ENCODE measurements at places on chromosomes 16 and 17. TPM values are rescaled to one million over a fixed set of nuclear protein-coding genes. Genes with fewer than 3 reads are reported as not detected.

DNA sequence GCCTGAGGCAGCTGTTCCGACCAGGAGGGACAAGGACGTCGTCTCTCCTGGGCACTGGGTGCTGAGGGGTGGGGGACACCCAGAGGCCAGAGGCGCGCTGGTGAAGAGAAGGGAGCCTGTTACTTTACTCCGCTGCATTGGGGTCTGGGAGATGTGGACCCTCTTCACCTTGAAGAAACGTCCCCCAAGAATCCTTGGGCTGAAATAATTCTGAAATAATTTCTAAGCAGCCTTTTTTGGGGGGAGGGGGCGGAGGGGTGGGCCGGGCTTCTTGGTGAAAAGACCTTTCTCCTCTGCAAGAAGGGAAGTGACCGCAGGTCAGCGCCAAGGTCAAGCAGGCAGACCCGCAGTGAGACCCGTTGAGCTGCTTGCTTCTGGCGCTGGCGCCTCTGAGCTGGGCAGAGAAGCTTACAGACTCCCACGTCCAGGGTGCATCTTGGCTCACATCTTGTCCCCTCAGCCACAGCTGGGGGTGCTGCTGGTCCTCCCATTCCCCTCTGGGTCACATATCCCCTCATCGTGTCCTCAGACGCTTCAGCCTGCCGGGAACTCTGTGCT lies 1.1 kb downstream of the SYT17 start:
- no peak for DNase-seq
- H3K4me3 ChIP-seq: no peak overlapping the region
- peaks cover 20% of the 10 kb centered on the region for H3K27me3 ChIP-seq
- no peaks in the 10 kb centered on the region for H3K4me1 ChIP-seq

TBC1D16 gene
- total RNA-seq: 1.9 TPM

FLCN gene
- total RNA-seq: 12.1 TPM

SPATA33 gene
- 7.1 TPM for total RNA-seq

PDILT gene
- total RNA-seq: not detected

DNA sequence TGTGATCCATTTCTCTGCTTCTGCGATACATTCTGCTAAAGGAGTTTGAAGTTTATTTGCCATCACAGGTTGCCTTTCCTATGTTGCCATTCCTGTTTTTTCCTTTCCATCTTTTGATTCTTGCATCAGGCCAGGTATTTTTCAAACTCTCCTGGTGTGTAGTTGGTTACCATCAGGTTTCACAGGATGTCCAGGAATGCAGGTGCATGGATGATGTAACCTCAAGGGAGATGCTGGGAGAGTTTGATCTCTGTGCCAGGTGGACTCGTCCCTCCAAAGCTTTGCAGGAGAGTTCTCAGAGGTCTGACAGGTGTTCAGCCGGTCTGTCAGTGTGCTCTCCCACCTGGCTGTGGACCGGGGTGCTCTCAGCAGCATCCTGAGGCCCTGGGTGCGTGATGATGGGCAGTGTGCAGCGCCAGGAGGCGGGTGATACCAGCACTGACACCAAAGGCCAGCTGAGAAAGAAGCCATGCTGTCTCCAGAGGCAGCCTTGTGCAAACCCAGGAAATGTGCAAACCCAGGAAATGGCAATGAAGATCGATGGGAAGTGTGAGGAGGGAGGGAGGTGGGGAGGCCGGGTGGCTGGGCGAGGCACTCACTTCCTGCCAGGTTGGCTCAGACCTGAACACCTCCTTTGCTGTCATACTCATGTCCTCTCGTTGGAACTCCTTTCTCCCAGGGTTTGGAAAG lies 1.7 kb downstream of the ATP2C2 start:
- H3K36me3 ChIP-seq: no peaks in the 10 kb centered on the region
- H3K4me1 ChIP-seq: peaks cover 13% of the 10 kb centered on the region
- DNase-seq: no peak
- no peak overlapping the region for H3K27ac ChIP-seq
- no peak overlapping the region for H3K4me3 ChIP-seq

- no peak for DNase-seq
- H3K4me1 ChIP-seq: no peaks in the 10 kb centered on the region
- no peaks in the 10 kb centered on the region for H3K36me3 ChIP-seq
Observed at GRCh38 chr16:75045424-75045823, 46.6 kb downstream of the ZNRF1 start.

FAM171A2 gene
- total RNA-seq: 0.08 TPM

GRCh38 chr17:78672005-78672404 lies 94.8 kb upstream of the DNAH17 start:
- peaks cover 11% of the 10 kb centered on the region for H3K4me1 ChIP-seq
- no peak overlapping the region for H3K27ac ChIP-seq
- peak; percentile 12 for DNase-seq
- H3K27me3 ChIP-seq: no peaks in the 10 kb centered on the region
- no peak overlapping the region for H3K4me3 ChIP-seq

DNA sequence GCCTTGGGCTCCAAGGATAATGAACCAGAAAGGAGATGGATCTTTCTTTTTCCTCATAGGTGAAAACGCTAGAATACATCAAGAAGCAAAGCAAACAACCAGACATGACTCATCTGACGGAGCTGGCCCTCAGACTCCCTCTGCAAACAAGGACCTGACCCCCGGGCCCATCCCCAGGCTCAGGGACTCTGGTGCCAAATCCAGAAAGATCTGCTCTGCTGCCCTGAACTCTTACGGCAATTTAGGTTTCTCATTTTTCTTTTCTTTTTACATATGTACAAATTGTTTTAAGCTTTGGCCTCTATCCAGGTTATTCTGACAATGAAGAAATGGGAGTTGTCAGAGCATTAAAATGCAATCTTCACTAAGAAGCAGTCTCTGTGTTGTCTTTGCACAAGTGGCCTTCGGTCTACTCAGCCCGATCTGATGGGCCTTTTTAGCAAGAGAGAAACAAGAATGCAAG lies 17.7 kb downstream of the KNOP1 start:
- H3K27me3 ChIP-seq: no peaks in the 10 kb centered on the region
- no peak for DNase-seq
- peaks cover 51% of the 10 kb centered on the region for H3K36me3 ChIP-seq
- H3K4me1 ChIP-seq: peaks cover 40% of the 10 kb centered on the region

DNA sequence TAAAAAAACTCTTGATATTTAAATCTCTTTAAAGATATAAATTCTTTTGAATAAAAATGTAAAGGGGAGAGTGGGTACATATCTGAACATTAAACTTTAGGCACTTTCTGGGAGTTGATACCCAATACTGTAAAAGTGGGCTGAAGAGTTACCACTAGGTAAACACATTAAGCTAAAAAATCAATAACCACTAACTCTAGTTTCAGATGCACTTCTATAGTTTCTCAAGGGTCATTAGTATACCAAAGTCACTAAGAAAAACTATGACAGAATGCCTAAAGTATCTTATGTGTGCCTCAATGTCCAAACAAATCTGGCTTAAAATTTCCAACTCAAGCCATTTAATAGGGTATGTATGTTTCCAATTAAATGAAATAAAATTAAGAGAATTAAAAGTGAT lies 13.1 kb upstream of the CFDP1 start:
- no peaks in the 10 kb centered on the region for H3K4me1 ChIP-seq
- no peaks in the 10 kb centered on the region for H3K27me3 ChIP-seq
- peaks cover 30% of the 10 kb centered on the region for H3K36me3 ChIP-seq
- H3K4me3 ChIP-seq: no peak overlapping the region
- DNase-seq: no peak
- H3K27ac ChIP-seq: no peak overlapping the region

- H3K4me3 ChIP-seq: no peak overlapping the region
- H3K27me3 ChIP-seq: no peaks in the 10 kb centered on the region
- DNase-seq: no peak
- peaks cover 10% of the 10 kb centered on the region for H3K36me3 ChIP-seq
Observed at GRCh38 chr17:43134774-43135453, 9.8 kb upstream of the BRCA1 start.

FAM20A gene
- not detected for total RNA-seq

GRCh38 chr17:75895370-75896155 lies 1.2 kb downstream of the TRIM65 start:
- H3K27me3 ChIP-seq: no peaks in the 10 kb centered on the region
- peak overlapping the region; percentile 57 for H3K4me3 ChIP-seq
- DNase-seq: no peak
- peaks cover 49% of the 10 kb centered on the region for H3K36me3 ChIP-seq

TNFSF13 gene
- total RNA-seq: 1.7 TPM

DNA sequence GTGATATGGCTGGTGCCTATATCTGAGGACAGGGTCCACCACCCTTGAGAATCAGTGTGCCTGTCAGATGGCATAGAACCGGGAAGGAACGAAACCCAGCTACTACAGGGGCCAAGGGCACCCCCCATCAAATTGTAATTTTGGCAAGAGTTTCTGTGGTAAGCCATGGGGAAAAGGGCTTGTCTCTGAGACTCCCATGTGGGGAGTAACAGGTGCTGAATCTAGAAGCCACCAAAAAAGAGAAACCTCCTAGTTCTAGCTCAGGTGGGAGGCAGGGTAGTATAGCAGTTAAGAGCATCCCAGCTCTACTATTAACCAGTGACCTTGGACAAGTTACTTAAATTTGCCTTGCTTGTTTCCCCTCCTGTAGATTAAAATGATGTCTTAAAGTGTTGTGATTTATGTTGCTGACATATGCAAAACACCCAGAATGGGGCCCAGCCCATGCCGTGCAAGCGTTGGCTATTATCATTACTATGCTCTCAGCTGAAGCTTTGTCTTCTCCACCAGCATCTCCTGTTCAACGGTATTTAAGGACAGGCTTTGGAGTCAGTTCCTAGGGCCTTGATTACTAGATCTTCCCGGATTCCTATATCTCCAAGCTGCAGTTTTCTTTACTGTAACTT lies 210.7 kb upstream of the NLRP1 start:
- no peak overlapping the region for H3K27ac ChIP-seq
- no peak for DNase-seq
- H3K4me1 ChIP-seq: no peaks in the 10 kb centered on the region
- no peaks in the 10 kb centered on the region for H3K36me3 ChIP-seq
- H3K27me3 ChIP-seq: peaks cover 4% of the 10 kb centered on the region

GRCh38 chr17:9291912-9292560 lies 270.7 kb downstream of the NTN1 start:
- no peak overlapping the region for H3K4me3 ChIP-seq
- peak; percentile 17 for DNase-seq
- H3K36me3 ChIP-seq: no peaks in the 10 kb centered on the region
- H3K4me1 ChIP-seq: peaks cover 5% of the 10 kb centered on the region
- H3K27me3 ChIP-seq: no peaks in the 10 kb centered on the region
- no peak overlapping the region for H3K27ac ChIP-seq

DNA sequence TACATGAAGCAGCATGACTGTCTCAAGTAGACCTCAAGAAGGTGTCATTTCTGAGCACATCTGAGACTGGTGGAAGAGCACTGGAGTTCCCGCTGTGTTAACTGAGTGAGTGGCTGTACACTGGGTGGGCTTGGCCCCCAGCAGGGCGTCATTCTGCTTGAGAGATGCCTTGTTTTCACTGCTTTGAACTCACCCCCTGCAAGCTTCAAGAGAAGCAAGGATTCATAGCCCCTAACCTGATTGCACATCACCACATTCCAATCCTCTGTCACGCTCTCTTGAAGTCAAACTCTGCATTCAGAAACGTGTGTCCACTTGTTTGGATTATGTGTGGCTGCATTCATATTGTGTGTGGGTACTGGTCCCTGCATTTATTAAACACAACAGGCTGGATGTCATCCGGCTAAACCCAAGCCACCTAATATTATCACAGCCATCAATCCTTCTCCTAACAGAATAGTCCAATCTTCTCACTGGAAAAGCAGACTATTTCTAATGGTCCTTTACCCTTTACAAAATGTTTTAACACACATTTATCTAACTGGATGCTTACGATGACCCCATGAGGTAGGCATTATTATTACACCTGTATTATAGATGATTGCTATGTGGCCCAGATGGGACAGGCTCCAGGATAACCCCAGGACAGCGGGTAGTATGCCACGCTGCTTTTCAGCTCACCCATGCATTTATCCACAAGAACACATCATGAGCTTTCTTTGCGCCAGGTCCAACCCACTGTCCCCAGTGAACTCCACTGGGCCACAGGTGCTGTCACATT lies 76.3 kb downstream of the USP31 start:
- peaks cover 15% of the 10 kb centered on the region for H3K36me3 ChIP-seq
- no peak overlapping the region for H3K4me3 ChIP-seq
- no peaks in the 10 kb centered on the region for H3K27me3 ChIP-seq
- no peak for DNase-seq

- no peak overlapping the region for H3K4me3 ChIP-seq
- H3K27ac ChIP-seq: no peak overlapping the region
- H3K36me3 ChIP-seq: no peaks in the 10 kb centered on the region
- DNase-seq: no peak
- no peaks in the 10 kb centered on the region for H3K27me3 ChIP-seq
Observed at GRCh38 chr16:52747088-52747595, 200.2 kb upstream of the TOX3 start.

- H3K4me1 ChIP-seq: peaks cover 16% of the 10 kb centered on the region
- no peak overlapping the region for H3K4me3 ChIP-seq
- DNase-seq: no peak
- H3K27ac ChIP-seq: no peak overlapping the region
- H3K36me3 ChIP-seq: peaks cover 10% of the 10 kb centered on the region
Observed at GRCh38 chr17:6577686-6578263, 21.4 kb upstream of the PITPNM3 start.

- H3K4me3 ChIP-seq: no peak overlapping the region
- H3K27ac ChIP-seq: peak overlapping the region; percentile 75
- no peaks in the 10 kb centered on the region for H3K27me3 ChIP-seq
Observed at GRCh38 chr16:49462362-49462988, 88.9 kb downstream of the C16orf78 start.

KLHL36 gene
- total RNA-seq: 78.6 TPM

DNA sequence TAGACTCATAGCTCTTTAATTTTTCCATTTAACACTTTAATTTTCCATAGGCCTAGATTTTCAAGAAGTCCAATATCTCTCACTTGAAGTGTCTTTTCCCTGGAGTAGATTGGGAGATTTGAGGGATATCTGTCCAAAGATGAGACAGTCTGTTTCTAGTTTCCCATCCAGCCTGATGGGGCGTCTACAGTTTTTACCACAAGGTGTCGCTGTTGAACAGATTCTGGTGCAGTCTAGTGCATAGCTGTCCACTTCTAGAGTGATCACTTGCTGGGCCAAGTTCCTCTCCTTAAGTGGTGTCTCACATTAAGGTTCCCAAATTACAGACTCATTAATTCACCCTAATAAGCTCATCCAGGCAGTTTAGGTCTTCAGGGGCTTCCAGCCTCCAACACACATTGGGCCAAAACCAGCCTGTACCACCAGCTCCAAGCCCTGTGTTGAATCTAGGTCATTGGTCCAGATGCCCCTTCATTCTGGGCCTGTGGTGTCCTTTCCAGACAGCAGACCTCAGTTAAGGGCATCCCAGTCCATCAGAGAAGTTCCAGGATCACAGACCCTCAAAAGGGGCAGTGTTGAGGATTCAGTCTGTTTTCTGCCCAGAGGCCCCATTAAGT lies 9.4 kb downstream of the SNX20 start:
- H3K4me3 ChIP-seq: no peak overlapping the region
- peak; percentile 42 for DNase-seq
- peaks cover 31% of the 10 kb centered on the region for H3K4me1 ChIP-seq
- H3K36me3 ChIP-seq: peaks cover 75% of the 10 kb centered on the region
- no peaks in the 10 kb centered on the region for H3K27me3 ChIP-seq
- H3K27ac ChIP-seq: no peak overlapping the region

- no peak for DNase-seq
- H3K27me3 ChIP-seq: peaks cover 23% of the 10 kb centered on the region
- peaks cover 10% of the 10 kb centered on the region for H3K4me1 ChIP-seq
- no peak overlapping the region for H3K4me3 ChIP-seq
- no peak overlapping the region for H3K27ac ChIP-seq
- H3K36me3 ChIP-seq: no peaks in the 10 kb centered on the region
Observed at GRCh38 chr17:61420052-61420451, 20.4 kb downstream of the TBX2 start.

- H3K4me3 ChIP-seq: no peak overlapping the region
- H3K27ac ChIP-seq: no peak overlapping the region
- peaks cover 80% of the 10 kb centered on the region for H3K36me3 ChIP-seq
- H3K27me3 ChIP-seq: no peaks in the 10 kb centered on the region
- no peak for DNase-seq
Observed at GRCh38 chr16:14608111-14608566, 21.9 kb downstream of the PARN start.

All from CD4-positive, alpha-beta T cell (primary cell).